Stimulated activated CD4-positive, alpha-beta T cell treated with anti-CD3 and anti-CD28 coated beads, Interleukin-1b, Interleukin-23, amount 100 ng/mL, for 1 hour (primary cell): ENCODE measurements at places on chromosomes 1 and 21.

DNA sequence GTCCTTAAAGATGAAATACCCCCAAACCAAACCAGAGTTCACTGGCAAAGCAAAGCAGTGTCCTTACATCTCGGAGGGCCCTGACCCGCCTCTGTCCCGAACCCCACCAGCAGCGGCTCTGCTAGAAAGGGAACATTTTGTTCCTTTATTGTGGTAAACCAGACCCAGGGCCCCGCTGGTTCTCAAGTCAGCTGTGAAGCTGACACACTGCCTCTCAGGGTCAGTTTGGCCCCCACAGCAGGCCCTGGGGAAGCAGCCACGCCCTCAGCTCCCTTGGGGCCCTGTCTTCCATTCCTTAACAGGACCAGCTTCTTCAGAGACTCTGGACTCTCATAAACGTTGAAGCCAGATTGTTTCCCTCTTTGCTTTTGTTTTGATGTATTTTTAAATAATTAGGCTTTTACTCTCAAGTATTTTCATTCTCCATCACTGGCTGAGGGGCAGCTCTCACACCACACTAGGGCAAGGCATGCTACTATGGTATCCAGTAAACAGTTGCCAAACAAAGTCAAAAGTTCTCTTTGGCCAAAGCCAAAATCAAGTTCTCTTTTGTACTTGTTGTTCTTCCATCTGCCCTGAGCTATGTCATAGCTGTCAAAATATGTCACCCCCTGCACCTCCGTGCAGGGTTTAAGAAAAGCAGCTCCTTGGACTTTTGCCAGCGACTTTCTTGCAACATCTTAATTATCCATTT, 61.1 kb upstream of the ANGPTL1 start:
- no peak for DNase-seq

DNA sequence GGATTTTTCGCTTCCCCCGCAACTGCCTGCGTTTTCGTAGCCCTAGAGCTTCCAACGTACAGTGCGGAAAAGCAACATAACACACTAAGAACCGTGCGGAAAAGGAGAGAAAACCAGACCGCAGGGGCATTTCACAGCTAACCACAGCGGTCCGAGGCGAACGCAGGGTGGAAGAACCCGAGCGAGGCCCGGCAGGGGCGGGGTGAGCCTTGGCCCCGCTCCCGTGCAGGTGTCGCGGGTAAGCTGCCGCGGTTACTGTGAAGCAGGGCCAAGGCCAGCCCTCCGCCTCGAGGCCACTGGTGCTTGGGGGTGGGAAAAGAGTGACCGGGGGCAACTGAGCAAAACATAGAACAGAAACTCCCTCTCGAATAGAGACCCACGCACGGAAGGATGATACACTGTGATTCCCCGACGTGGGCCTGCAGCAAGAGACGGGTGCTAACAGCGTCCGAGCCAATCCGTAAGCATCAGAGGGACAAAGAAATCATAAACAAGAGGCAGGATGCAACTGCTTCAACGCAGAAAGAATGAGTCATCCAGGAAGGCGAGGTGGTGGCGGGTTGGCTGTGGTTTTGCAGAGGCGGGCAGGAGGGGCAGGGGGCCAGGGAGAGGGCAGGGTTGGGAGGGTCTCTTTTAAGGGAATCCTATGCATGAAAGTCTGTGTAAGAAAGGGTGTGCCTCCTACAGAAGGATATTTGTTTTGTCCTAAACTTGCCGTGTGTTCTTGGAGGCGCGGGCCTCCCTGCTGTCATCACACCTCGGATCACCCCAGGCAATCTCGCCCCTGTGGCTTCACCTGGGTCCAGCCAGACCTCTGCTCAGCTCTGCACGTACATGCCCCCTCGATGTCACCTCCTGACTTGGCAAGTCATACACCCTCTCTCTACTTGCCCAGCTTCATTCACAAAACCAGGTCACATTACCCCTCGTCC, 7.3 kb downstream of the GNG4 start:
- DNase-seq, result no peak

DNA sequence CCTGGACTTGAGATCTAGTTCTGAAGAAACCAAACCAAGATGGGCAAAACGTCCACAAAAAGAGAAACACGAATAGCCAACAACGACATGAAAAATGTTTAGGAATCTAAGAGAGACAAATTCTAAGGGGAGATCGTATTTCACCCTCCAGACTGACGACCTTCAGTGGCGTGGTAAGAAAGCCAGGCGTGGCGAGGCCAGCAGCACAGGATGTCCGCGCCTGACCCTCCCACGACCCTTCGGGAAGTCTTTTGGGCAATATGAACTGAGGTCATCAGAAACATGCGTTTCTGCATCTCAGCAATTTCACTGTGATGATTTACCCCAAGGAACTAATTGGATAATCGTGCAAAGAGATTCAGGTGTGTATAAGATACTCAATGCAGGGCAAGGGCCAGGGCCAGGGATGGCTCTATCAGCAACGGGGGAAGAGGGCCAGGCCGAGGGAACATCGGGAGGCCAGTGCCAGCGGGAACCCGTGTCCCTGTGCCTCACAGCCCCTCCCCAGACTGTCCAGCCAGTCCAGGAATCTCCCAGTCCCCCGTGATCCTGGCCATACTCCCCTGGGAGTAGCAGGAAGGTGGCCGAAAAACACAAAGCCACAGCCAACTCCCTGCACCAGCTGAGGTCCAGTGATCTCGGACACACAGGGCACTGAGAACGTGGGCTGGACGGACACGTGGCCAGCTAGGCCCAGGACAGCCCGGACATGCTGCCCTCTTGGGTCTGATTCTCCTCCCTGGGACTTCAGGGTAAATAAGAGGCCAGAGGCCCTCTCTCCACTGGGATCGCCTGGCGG, 53.6 kb upstream of the ADARB1 start:
- no peak for DNase-seq

DNA sequence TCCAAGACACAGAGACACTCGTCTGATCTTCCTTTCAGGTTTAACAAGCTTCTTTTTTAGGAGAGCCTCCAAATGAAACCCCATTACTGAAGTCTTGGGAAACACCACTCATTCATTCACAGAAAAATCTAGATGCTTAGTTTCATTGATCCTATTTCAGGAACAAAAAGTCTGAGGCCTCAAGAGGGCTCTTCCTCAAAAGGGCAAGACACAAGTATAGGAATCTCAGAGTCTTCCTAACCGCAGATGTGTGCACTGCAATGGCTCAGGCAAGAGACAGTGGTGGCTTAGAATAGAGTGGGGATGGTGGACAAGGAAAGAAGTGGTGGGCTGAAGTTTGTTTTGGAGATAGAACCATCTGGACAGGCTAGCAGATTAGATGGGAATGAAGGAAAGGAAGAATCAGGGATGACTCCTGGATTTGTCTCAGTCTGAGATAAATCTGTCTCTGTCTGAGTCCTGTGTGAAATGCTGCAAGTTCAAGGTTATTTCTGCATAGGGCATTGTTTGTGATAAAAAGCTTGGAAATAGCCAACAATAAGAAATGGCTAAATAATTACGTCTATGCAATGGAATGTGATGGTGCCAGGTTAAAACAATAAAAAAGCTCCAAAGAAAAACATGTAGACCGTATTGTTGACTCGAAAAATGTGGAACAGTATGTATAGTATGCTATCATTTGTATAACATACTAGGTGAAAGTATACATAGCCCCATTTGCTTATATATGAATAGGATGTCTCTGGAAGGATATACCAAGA, 8.9 kb upstream of the CTSE start:
- DNase-seq, result no peak

- no peak for DNase-seq
These were observed 1.3 kb upstream of the AKT3 start for GRCh38 chr1:243851257-243851756.

DNA sequence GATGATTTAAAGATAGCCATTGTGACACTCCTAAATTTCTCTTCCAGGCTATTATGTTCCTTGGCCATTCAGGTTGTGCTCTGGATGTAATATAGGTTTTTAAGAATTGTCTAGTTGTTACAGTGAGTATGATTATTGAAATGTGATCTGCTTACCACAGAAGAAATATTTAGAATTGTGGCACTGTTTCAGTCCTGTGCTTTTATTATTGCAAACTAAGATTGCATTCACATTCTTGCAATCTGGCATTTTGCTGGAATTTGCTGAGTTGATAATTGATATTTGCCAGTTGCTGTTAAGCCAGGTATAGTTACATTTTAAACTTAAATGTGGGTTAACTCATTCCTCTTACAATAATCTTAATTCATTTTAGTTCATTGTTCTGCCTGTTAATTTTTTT, 22.3 kb downstream of the EXO1 start:
- DNase-seq, result no peak

DNA sequence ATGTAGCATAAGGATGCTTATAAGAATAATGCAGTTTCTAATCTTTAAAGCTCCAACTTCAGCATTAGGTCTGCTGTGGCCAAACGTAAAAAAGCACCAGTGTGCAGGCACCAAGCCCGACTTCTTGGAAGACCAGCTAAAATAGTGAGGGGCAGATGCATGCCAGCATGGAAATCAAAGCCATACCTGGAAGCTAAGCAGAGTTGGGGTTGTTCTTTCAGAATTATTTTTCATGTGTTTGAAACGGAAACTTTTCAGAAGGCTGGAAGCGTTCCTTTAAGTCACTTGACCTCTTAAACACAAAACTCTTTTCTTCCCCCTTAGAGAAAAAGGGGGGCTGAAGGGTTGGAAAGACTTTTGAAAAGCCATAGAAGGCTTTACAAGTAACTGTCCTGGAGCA, 329.2 kb upstream of the C1orf87 start:
- DNase-seq, result no peak

GRCh38 chr1:74579425-74579824, 67.0 kb upstream of the LRRC53 start:
- no peak for DNase-seq

DNA sequence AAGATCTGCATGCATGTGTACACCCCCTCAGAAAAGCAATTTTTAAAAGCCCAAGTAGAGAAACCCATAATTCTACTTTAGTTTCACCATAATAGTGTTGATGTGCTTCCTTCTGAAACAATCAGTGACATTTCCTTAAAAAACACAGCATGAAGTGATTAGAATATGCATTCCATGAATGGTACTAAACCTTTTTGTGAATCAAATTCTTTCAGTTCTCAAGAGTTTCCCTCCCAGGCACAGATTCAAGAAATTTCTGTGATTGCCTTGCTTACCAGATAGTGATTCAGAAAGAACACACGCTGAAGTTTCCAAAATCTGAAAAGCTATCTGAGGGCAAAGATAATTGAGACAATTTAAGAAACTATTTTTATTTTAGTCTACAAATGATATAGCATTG, 136.4 kb upstream of the ADGRL2 start:
- no peak for DNase-seq

DNA sequence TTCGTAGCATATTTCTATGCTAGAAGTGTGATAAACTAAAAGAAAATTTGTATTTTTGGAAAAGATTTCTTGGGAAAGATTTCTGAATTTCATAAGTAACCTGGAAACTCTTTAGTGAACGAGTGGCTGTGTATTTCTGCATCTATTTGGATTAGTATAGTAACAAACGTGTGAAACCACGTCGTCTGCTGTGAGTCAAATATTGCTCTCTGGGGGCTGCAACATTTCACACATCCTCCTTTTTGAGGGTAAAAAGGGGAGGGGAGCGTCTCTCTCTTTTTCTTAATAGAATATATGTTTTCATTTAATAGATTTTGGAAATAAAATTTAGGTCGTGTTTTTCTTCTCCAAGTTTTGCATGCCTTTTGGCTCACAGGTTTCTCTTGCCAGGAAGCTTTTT, 44.8 kb downstream of the LHX9 start:
- no peak for DNase-seq

GRCh38 chr1:14487671-14488070, 110.8 kb upstream of the KAZN start:
- DNase-seq, result no peak

GRCh38 chr1:1430114-1430982, 5.1 kb upstream of the VWA1 start:
- no peak for DNase-seq

DNA sequence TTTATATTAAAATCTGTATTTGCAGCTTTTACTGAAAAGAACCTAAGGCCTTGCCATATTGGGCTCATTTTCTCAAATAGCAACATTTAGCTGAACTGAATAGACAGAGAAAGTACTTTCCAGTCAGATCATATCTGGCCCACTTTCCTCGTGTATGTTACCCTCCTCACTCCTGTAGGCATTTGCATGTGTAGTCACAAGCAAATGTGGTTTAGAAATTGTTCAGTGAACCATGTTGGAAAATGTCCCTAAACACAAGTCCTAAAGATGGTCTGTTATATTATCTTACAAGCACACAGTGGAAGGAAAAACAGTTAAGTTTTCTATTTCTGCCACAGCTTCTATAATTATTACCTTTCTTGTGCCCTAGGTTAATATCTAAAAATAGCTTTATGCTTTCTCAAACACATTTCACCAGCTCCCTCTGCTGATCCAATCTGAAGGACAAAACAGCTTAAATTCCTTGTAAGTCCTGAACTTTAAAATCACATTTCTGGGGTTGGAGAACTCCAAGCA, 606 bp upstream of the FMO4 start:
- DNase-seq, result no peak
